ENCODE measurements at places on chromosomes 4 and X.

DNA sequence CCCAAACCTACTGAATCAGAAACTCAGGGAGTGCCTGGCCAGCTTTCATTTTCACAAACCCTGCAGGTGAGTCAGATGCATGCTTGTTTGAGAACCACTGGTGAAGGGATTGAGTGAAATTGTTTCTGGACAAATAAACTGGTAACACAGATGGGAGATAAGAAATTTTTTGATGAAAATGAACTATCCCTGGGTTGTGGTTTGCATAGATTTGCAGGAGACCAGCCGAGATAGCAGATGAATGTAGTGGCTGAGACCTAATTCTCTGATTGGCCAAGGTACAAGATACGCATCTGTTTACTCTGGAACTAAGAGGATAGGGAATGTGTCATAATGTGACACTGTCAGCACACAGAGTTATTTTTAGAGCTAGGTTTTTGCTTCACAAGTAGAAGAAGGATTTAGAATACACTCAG, 117.8 kb upstream of the NOCT start:
- H3K36me3 ChIP-seq: no peaks in the 10 kb centered on the region
- H3K4me3 ChIP-seq: peak overlapping the region; percentile 7
- peaks cover 21% of the 10 kb centered on the region for H3K4me1 ChIP-seq
- no peaks in the 10 kb centered on the region for H3K27me3 ChIP-seq
- DNase-seq: peak; percentile 98
- peak overlapping the region; percentile 64 for H3K27ac ChIP-seq

DNA sequence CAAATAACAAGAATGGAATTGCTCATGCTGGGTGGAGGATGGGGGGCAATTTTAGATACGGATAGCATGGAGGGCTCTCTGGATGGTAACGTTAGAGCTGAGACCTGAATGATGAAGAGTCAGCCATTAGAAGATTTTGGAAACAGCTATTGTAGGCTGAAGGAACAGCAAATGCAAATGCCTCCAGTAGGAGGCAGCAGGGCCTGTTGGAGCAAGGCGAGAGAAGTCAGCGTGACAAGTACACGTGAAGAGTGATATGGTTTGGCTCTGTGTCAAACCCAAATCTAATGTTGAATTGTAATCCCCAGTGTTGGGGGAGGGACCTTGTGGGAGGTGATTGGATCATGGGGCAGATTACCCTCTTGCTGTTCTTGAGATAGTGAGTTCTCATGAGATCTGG, 59.3 kb upstream of the SOD3 start:
- no peak overlapping the region for H3K4me3 ChIP-seq
- no peak for DNase-seq
- no peaks in the 10 kb centered on the region for H3K4me1 ChIP-seq

DNA sequence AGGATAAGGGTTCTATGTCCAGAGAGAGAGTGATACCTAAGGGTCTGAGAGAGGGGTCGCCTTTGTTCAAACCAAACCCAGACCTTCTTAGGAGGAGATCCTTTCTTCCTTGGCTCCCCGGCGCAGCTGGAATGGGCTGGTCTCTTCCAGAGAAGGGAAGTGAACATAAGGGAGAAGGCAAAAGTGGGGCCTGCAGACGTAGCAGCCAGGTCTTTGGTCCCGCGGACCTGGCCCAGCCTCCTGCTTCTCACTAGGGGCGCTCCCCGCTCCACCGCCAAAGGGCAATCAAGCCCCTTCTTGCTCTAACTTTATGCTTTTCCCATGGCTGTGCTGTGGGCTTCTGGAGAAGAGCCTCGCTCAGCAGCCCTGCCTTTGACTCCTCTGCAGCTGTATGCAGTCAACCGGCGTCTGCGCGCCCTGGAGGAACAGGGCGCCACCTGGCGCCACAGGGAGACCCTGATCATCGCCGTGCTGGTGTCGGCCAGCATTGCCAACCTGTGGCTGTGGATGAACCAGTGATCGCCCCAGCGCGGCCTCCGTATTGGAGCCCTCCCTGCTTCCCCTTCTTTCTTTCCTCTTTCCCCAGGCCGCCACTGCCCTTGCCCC, 6.5 kb downstream of the FATE1 start:
- H3K27ac ChIP-seq: no peak overlapping the region
- H3K4me3 ChIP-seq: no peak overlapping the region
- H3K27me3 ChIP-seq: no peaks in the 10 kb centered on the region
- no peak for DNase-seq
- no peaks in the 10 kb centered on the region for H3K36me3 ChIP-seq

DNA sequence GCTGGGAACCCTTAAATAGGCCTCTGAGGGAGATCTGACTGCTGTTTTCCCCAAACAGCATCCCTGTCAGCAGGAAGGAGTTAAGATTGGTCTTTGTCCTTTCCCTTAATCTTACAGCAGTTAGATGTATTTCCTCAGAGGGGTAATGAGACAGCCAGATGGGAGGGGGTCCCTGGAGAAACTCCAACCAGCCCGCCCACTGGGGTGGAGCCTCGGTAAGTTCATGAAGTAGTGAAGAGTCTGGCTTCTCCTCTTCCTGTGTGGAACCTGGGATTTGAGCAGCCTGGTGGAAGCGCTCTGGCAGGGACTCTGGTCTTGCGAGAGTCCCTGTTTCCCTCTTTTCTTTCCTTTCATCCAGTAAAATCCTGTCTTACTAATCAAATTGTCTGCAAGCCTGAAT, 330.0 kb downstream of the TLL1 start:
- H3K27me3 ChIP-seq: no peaks in the 10 kb centered on the region
- H3K27ac ChIP-seq: no peak overlapping the region
- no peak for DNase-seq
- H3K4me3 ChIP-seq: no peak overlapping the region

GRCh38 chr4:48361012-48361400, 19.7 kb downstream of the SLAIN2 start:
- peak; percentile 56 for DNase-seq
- peaks cover 15% of the 10 kb centered on the region for H3K4me1 ChIP-seq
- no peaks in the 10 kb centered on the region for H3K36me3 ChIP-seq

DNA sequence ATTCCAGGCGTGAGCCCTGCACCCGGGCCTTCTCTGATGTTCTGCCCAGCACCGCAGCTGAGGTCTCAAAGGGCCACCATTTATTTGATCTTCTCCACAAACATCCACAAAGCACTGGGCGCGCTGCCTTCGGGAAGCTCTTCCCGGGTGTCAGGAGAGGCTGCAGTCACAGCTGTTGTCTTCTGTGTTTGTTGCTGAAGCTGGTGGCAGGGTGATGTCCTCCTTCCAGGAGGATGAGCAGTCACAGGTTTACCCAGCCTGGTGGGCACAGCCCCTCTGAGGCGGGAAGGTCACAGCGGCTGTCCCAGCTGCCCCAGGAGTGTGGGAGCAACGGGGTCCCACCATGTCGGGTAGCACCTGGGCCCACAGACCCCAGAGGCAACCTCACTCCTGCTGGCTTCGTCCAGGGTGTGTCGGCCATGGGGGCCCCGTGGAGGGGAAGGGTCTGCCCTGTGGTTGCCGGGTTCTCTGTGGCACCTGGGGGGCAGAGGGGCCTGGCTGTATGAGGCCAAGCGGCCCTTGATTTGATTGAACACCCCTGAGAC, 27.6 kb downstream of the FGFRL1 start:
- no peak overlapping the region for H3K27ac ChIP-seq
- H3K27me3 ChIP-seq: no peaks in the 10 kb centered on the region
- no peak overlapping the region for H3K4me3 ChIP-seq

- H3K4me1 ChIP-seq: peaks cover 46% of the 10 kb centered on the region
- peak overlapping the region; percentile 6 for H3K4me3 ChIP-seq
- DNase-seq: peak; percentile 96
- peak overlapping the region; percentile 89 for H3K27ac ChIP-seq
- H3K27me3 ChIP-seq: peaks cover 4% of the 10 kb centered on the region
- H3K36me3 ChIP-seq: no peaks in the 10 kb centered on the region
Observed at GRCh38 chr4:15234856-15235126, 193.0 kb upstream of the C1QTNF7 start.

- H3K4me1 ChIP-seq: no peaks in the 10 kb centered on the region
- no peaks in the 10 kb centered on the region for H3K27me3 ChIP-seq
- H3K36me3 ChIP-seq: no peaks in the 10 kb centered on the region
- no peak overlapping the region for H3K27ac ChIP-seq
- DNase-seq: no peak
- no peak overlapping the region for H3K4me3 ChIP-seq
Observed at GRCh38 chr4:100246697-100247096, 56.4 kb upstream of the DDIT4L start.

DNA sequence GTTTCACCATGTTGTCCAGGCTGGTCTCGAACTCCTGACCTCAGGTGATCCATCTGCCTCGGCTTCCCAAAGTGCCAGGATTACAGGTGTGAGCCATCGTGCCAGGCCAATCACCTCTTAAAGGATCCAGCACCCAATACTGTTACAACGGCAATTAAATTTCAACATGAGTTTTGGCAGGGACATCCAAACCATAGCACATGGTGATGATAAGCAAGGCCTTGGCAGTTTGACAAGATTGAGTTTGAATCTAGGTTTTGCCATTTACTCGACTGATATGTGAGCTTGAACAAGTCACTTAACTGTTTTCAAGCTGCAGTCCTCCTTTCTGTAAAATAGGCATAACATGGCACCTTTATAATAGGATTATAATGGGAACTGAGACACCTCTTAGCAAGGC, 84.1 kb downstream of the GPR82 start:
- no peak overlapping the region for H3K27ac ChIP-seq
- no peaks in the 10 kb centered on the region for H3K36me3 ChIP-seq
- no peak for DNase-seq

DNA sequence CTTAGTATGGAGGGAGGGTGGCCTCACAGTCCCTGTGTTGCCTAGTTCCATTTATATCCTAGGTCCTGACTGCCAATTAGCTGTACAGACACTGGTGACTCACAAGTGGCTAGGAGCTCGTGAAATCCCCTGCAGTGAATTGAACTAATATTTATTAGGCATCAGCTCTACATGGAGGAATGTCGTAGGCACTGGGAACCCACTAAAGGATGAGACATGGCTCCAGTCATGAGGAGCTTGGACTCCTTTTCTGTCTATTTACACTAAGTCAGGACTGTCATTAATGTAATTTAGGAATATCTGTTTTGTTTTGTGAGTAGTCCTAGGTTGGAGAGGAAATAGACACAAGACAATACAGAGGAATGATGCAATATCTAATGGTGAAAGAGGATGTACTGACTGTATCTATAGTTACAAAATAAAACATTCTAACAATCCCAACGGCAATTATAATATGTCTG, 67.7 kb downstream of the MID1IP1 start:
- no peak overlapping the region for H3K4me3 ChIP-seq
- H3K27ac ChIP-seq: no peak overlapping the region
- DNase-seq: peak; percentile 40
- H3K4me1 ChIP-seq: no peaks in the 10 kb centered on the region
- no peaks in the 10 kb centered on the region for H3K27me3 ChIP-seq

GRCh38 chrX:47605024-47605423, 14.6 kb downstream of the SYN1 start:
- H3K27ac ChIP-seq: no peak overlapping the region
- no peaks in the 10 kb centered on the region for H3K36me3 ChIP-seq
- no peaks in the 10 kb centered on the region for H3K27me3 ChIP-seq
- DNase-seq: no peak
- H3K4me1 ChIP-seq: no peaks in the 10 kb centered on the region

- no peak overlapping the region for H3K4me3 ChIP-seq
- H3K27ac ChIP-seq: no peak overlapping the region
- no peak for DNase-seq
- no peaks in the 10 kb centered on the region for H3K36me3 ChIP-seq
- no peaks in the 10 kb centered on the region for H3K4me1 ChIP-seq
Observed at GRCh38 chrX:49284212-49284611, 14.6 kb downstream of the PPP1R3F start.

Data from astrocyte (in vitro differentiated cells and primary cell).